ENCODE measurements at places on chromosomes 5 and 9.

GRCh38 chr5:75671506-75671905 lies 45.7 kb downstream of the POC5 start:
- no peak for DNase-seq

GRCh38 chr5:103466495-103466894 lies 96.1 kb downstream of the NUDT12 start:
- DNase-seq = no peak

DNA sequence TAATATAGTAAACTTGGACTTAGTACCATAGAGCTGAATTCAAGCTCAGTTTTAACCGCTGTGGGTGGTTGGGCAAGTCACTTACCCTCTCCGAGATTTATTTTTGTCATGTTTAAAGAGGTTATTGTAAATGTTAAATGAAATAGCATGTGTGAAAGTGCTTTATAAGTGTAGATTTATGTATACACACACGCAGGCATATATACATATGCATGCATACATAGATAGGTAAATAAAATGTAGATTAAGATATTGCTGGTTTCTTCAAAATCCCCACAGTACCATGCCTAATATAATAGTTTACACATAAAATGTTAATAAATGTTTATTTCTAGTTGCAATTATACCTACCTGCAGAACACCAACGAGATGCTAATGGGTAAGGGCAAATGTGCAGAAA lies 164.5 kb upstream of the EGFLAM start:
- no peak for DNase-seq

GRCh38 chr5:1875281-1875842 lies 7.4 kb downstream of the IRX4 start:
- no peak for DNase-seq

DNA sequence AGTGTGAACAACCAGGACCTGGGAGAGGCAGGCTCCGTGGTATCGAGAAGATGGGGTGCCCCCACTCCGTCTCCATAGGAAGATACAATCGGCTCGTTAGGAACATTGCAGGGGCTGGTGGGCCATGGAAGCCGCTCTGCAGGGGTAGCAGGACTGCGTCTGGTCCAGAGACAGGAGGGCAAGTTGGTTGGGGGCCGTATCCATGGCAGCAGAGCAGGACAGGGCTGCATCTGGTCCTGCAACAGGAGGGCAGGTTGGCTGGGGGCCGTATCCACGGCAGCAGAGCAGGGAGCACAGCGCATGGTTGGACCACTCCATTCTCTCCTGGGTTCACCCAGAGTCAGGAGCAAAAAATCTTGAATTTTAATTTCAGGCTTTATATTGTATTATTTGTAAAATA lies 98.2 kb downstream of the ANKRD33B start:
- no peak for DNase-seq

GRCh38 chr9:11312966-11313365 lies 700.2 kb upstream of the PTPRD start:
- no peak for DNase-seq

- no peak for DNase-seq
Measured at GRCh38 chr5:159163027-159163700, 46.2 kb downstream of the RNF145 start.

GRCh38 chr5:68436686-68437520 lies 221.3 kb downstream of the PIK3R1 start:
- no peak for DNase-seq

Measured in activated CD4-positive, alpha-beta T cell treated with anti-CD3 and anti-CD28 coated beads, Interleukin-2, amount 50 U/mL, for 48 hours (primary cell).